NCI-H1694 (cell line): ENCODE measurements at places on chromosomes 7 and 10.
A peak's percentile ranks its signal among the peaks of the same experiment; 100 is the strongest.

- no peak for DNase-seq
These were observed 4.8 kb downstream of the MNX1 start for GRCh38 chr7:157005456-157006204.

DNA sequence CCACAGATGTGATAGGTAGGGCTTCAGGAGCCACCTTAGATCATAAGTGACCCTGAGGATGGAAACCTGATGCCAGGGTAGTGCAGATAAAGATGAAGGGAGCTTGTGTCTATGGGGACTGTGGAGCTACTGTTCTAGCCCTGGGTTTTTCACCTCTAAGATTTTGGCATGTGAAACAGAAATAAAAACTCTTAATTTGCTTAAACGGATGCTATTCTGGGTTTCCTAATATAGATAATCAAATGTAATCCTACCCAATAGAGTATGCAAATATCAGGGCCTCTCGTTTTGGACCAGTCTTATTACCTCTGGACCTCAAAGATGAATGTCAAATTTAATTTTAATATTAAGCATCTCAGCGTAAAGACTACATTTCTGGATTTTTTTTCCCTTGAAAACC, 49.3 kb downstream of the ABCB4 start:
- no peak for DNase-seq

DNA sequence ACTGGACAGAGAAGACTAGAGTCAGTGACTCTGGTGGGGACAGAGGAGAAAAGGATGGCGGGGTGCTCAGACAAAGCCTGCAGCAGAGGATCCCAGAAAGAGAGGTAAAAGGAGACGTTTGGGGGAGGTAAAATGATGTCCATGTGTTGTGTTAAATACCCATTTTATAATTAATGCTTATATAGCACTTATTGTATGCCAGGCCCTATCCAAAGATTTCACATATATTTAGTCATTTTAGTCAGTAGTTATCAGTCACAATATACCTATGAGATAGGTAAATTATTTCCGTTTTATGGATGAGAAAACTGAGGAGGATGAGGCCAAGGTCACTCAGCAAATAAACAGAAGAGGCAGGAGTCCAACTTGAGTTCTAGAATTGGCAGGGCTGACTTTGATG, 144.6 kb upstream of the SEMA3E start:
- DNase-seq, result no peak

DNA sequence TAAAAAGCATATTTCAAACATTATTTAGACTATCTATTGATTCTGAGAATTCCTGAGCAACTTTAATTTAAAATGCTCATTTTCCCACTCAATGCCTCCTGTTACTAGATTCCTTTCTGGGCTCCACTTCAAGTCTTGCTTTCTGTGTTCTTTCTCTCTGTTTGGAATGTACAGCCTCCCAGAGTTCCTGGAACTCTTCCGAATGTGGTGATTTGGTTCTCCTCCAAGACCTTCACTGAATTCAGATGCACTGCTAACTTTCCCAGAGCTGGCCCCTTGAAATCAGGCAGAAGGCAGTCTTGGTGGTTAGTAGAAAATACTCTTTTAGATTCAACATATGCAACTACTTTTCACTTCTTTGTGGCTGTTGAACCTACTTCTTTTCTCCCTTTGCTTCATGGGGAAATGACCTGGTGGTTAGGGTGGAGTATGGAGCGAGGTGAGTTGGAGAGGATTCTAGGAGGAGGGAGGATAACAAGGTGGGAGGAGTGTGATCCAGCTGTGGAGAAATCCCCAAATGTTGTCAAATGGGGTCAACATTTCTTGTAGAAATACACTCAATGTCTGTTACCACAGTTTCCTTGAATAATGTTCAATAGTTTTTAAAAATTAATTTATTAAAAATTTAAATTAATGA, 27.9 kb upstream of the CCDC7 start:
- DNase-seq, result no peak

GRCh38 chr7:142329062-142329790, 71.4 kb upstream of the PRSS58 start:
- DNase-seq, result no peak

GRCh38 chr7:127404286-127405072, 12.0 kb upstream of the ZNF800 start:
- DNase-seq, result no peak

DNA sequence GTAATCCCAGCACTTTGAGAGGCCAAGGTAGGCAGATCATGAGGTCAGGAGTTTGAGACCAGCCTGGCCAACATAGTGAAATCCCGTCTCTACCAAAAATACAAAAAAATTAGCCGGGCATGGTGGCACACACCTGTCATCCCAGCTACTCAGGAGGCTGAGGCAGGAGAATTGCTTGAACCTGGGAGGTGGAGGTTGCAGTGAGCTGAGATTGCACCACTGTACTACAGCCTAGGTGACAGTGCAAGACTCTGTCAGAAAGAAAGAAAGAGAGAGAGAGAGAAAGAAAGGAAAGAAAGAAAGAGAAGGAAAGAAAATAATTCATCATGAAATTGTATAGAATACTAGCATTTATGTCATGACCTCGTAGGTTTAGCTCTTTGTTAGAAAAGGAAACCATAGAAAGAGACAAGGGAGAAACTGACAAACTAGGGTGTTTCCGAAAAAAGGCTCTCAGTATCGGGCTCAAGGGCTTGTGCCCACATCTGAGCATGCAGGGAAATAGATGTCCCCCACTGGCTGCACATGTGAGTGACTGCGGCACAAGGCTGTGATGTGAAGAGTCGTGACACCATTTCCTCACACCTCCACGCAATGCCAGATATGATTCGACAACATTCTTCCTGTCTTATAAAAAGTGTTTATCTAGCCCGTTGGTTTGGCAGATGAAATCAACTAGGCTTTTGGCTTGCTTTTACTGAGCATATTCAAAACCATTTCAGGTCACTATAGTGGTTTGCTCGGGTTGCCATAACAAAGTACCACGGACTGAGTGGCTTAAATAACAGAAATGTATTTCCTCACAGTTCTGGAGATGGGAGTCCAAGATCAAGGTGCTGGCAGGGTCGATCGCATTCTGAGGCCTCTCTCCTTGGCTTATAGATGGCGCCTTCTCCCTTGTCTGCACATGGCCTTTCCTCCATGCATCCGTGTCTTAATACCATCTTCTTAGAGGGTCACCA, 2.0 kb downstream of the SRGN start:
- DNase-seq, result no peak

DNA sequence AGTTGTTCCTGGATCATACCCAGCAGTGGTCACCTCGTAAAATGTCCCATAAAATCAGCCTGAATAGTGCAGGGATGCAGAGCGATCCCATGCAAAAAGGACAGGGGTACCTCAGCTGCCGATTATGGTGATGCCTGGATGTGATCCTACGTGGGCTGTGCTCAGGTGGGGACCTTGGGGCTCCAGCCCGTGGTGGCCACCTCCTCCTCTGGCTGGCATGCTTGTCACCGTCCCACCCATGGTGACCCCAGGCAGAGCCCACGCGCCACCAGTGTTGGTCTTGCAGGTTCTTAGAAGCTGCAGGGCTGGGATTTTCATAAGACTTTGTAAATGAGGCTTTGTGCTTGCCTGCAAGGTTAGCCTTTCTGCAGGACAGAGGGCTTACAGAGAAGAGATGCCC, 97.2 kb downstream of the GLRX3 start:
- DNase-seq, result no peak

- no peak for DNase-seq
These were observed 16.2 kb downstream of the CEP55 start for GRCh38 chr10:93512565-93512964.

DNA sequence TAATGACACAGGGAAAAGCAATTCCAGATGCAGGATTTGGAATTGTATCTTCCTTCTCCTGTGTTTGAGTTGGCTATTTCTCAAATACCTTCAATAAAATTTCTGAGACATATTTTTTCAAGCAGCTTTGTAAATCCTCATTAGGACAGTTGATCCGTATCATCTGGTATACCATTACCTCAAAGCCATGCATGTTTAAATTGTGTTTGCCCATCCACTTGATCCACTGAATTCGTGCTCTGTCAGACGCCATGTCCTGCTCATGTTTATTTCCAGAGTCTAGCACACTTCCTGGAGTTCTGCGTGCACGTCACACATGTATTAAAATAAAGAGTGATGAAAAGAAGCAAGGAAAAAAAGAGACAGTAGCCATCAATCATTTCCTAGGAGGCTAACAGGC, 141.8 kb upstream of the CDC14C start:
- DNase-seq, result no peak

- no peak for DNase-seq
These were observed 93.7 kb upstream of the DNAAF5 start for GRCh38 chr7:632831-633210.

- DNase-seq, result no peak
These were observed 48.8 kb downstream of the GOLGA7B start for GRCh38 chr10:97898429-97898828.

DNA sequence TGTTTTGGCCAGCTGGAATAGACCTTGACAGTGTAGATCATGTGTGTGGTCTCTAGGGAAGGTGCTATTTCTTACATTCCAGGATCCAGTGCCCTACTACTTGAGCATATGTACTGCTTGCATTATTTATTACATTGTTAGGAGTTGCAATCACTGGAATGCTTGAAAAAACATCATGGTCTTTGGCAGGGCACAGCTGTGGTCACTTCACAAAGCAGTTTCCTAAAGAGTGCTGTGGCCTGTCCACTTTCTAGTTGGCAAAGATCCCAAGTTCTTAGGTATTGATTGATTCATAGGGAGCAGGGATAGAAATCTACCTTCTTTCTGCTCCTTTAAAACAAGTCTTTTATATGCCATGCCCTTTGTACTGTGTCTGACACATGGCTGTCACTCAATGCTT, 4.6 kb downstream of the C7orf25 start:
- DNase-seq, result no peak

GRCh38 chr7:66423729-66424128, 205.0 kb upstream of the KCTD7 start:
- no peak for DNase-seq

- DNase-seq, result no peak
These were observed 113.8 kb upstream of the ITGB1 start for GRCh38 chr10:33071857-33072256.

GRCh38 chr7:116727432-116728009, 55.5 kb downstream of the MET start:
- no peak for DNase-seq

DNA sequence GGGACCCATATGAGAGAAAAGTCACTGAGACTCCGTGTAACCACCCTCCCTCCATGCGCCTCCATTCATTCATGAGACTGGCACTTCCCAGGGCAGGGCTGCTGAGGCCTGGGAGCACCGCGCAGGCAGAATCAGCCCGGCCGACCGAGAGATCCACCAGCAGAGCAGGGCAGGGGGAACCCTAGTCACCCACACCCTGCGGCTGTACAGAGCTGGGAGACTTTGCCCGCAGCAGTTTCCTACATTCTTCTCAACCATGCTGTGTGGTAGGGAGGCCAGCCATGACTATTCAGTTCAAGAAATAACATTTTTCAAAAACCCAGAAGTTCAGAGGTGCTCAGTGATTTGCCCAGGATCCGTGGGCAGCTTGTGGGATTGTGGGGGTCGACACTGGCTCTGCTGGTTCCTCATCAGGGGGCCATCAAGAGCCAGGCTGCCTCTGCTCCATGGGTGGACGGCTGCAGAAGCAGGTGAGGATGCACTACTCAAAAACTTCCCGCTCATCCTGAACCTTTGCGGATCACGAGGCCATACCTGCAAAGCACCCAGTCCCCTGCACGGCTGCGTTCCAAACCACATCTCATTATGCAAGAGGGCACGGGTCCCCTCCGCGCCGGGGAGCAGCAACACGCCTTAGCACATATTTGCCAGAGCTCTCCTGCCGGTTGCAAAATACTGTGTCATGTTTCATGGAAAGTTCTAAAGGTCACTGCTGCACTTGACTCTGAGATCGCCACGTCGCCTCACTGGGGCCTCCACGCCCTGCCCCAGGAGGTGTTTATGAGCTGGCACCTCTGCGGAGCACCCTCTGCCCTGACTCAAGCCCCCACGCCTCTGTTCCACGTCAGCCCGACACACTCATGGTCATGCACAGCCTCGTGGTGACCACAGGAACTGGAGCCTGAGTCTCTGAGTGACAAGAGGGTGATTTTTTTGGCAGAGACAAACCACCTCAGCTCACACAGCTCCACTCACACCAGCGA, 132.0 kb downstream of the PRKAG2 start:
- no peak for DNase-seq

- DNase-seq, result no peak
These were observed 79.4 kb downstream of the MYL10 start for GRCh38 chr7:101549734-101550133.

- DNase-seq, result no peak
These were observed 136.0 kb upstream of the KAT6B start for GRCh38 chr10:74690393-74690792.

GRCh38 chr7:113010377-113010776, 76.2 kb downstream of the GPR85 start:
- DNase-seq, result no peak

GRCh38 chr7:122813845-122814244, 72.4 kb downstream of the CADPS2 start:
- no peak for DNase-seq

- DNase-seq, result no peak
These were observed 5.0 kb downstream of the HBP1 start for GRCh38 chr7:107173691-107174406.

DNA sequence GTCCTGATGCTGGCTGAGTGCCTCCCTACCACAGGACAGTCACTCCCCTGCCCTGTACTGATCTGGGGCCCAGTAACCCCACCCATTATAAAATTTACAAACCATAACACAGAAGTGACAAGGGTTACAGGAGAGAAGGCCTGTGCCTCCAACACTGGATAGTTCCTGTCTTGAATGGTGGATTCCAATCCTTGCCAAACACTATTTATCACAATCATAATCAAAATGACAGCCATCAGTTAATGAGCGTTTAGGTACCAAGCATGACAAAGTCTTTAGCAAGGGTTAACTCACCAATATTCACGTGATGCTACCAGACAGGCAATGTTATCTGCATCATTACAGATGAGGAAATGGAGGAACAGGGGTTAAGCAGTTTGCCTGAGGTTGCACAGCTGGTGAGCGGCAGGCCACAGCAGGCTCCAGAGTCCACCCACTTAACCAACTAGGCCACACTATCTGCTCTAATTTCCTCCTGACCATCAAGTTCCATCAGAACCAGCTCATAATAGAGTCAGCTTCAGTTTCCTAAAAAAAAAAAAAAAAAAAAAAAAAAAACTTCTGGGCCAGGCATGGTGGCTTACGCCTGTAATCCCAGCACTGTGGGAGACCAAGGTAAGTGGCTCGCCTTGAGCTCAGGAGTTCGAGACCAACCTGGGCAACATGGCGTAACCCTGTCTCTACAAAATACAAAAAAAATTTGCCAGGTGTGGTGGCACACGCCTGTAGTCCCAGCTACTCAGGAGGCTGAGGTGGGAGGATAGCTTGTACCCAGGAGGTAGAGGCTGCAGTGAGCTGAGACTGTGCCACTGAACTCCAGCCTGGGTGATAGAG, 14.2 kb downstream of the PDLIM1 start:
- no peak for DNase-seq

- no peak for DNase-seq
These were observed 41.1 kb upstream of the INPP5A start for GRCh38 chr10:132496360-132497062.

- DNase-seq, result no peak
These were observed 47.5 kb downstream of the DNAJB6 start for GRCh38 chr7:157384301-157384700.

- DNase-seq, result peak; percentile 10
These were observed 123.2 kb downstream of the NRP1 start for GRCh38 chr10:33211106-33211878.

- no peak for DNase-seq
These were observed 126.8 kb upstream of the PCLO start for GRCh38 chr7:83289419-83289993.
